ENCODE measurements at places on chromosomes 2 and 18.

DNA sequence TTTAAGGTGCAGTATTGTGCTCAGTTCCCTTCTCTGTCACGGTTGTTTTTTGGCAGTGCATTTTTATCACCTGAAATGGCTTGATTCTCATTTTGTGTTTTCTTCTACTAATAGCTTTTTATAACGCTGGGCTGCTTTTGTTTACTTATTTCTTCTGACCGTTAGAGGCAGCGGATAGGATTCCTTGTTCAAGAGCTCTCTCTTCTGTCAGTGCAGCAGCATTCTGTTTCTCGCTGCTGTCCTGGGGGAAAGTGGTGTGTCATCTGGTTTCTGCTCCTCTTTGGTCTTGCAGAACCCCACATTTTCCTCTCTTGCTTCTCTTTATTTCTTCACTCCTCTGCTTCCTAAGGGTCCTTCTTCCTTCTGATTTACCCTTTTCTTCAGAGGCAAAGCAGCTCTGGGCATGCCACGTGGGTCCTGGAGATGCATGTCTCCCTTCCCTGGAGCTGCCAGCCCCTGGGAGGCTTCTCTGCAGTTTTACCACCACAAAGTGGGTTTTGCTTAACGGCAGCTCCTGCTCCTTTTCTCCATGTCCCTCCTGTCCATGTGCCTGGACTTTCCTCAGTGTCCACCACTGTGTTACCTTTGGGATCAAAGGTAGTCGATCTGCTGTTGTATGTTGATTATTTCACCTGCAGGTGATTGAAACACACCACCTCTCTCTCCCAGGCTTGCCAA, 47.3 kb upstream of the SNTG2 start:
- DNase-seq = no peak

DNA sequence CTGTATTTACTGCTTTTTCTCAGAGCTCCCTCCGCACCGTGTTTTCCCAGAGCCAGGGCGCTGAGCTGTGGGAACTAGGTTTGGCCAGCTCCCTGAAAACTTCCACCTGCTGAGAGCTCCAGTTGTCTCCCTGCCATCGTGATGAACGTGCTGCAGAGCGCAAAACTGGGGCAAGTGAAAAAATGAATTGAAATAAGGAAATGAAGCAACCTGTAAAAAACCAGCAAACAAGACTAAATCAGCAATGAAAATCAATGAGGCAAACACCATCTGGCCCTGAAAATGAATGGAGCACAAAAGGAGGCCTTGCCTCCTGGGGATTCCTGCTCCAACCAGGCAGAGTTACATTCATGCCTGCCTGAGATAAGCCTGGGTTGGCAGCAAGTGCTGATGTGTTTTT, 129.9 kb downstream of the MARCHF4 start:
- no peak for DNase-seq

GRCh38 chr2:44691174-44691785, 250.2 kb upstream of the SIX3 start:
- DNase-seq = no peak

GRCh38 chr18:35311496-35311895, 21.5 kb upstream of the ZSCAN30 start:
- DNase-seq = no peak

DNA sequence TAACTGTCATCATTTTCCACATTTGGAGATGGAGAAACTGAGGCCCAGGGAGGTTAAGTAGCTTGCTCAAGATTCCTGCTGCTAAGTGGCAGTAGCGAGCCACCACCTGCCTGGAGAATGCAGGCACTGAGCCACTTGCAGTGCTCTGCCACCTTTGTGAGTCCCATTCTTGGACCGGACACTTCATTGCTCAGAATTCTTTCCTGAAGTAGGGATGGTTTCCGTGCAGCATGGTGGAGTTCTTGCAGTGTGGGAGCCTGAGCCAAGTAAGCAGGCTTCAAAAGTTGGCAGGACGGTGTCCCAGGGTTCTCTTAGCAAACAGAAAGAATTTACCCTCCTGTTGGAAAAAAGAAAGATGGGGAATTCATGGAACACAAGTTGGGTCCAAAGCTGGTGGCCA, 115.0 kb upstream of the MMADHC start:
- DNase-seq = no peak
